ENCODE measurements at places on chromosomes 16 and 17.

DNA sequence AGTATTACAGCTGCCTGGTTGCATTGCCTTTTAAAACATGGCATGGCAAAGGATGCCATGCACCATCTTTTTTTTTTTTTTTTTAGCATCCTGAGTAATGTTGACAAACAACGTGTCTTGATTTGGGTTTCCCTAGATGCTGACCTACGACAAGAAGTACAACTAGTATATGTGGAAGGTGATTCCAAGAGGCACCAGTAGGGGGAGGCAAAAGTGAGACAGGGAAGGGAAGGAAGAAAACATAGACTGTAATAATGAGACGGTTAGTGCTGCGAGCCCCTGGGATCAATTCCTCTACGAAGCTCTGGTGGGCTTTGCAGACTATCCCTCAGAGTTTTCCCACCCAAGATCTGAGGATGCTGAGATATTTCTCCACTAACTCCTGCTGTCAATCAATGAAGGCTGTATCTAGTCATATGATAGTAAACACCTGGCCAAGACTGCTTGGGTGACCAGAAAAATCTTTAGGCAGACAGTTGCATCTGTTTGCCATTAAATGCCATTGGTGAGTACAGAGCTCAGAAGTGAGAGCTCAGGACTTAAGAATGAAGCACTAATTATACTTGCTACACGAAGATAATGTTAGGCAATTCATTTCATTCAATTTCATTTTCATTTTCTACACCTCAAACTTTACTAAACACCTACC, 458.6 kb upstream of the GOT2 start:
- DNase-seq: peak; percentile 0

DNA sequence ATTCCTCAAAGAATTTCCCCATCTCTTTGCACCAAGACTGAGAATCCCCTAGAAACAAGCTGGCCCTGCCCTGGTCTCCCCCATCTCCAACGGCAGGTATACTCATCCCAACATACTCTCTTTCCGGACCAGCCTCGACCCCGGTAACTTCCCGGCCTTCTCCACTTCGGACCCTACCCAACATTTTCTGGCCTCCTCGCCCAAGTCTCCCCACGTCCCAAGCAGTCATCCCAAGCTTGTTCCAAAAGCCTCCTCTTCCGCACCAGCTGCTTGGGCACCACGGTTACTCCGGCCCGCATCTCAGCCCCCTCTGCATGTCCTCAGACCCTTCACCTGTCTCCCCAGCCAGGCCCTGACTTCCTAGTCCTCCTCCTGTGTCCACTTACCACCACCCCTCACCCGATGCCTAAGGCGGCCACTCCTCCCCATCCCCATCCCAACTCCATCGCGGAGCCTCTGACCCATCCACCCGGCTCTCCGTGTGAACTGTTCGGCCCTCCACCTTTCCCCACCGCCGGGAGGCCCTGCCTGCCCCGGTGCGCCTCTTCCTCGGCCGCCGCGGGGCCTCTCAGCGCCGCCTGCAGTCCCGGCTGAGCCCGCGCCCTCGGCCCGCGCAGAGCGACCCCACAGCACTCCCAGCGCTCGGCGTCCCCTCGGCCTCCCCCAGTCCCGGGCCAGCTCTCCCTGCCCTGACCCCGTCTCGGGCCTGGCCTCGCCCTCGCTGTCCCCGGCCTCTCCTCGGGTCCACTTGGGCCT, 994 bp downstream of the PITPNA start:
- DNase-seq: no peak

DNA sequence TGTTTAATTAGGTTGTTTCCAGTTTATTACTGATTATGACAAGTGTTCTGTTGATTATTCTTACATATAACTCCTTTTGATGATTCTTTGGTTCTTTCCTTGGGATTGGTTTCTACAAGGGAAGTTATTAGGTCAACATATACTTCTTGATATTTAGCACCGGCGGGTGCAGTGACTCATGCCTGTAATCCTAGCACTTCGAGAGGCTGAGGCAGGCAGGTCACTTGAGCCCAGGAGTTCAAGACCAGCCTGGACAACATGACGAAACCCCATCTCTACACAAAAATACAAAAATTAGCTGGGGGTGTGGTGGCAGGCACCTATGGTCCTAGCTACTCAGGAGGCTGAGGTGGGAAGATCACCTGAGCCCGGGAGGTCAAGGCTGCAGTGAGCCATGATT, 120.2 kb upstream of the HAS3 start:
- no peak for DNase-seq

DNA sequence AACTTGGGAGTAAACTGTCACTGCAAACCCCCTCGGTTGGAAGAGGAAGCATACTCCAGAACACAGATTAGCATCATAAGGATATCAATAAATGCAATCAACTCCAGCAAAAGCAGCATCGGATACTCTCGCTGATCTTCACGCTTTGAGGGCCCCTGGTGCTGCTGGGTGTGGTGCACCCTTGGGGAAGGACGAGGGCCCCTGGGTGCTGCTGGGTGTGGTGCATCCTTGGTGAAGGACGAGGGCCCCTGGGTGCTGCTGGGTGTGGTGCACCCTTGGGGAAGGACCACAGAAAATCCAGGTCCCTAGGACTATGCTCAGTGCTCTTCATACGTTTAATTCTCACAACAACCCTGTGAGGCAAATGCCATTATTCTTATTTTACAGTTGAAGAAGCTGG, 54.2 kb downstream of the VPS53 start:
- DNase-seq: no peak

- no peak for DNase-seq
Observed at GRCh38 chr17:42553161-42553818, 567 bp downstream of the HSD17B1 start.

All from NCI-H446 (cell line).